ENCODE measurements at places on chromosomes 13 and 19.

GRCh38 chr13:112446347-112446861, 70.2 kb downstream of the SPACA7 start:
- no peak for DNase-seq

GRCh38 chr19:13872695-13873389, 4.1 kb upstream of the NANOS3 start:
- no peak for DNase-seq

DNA sequence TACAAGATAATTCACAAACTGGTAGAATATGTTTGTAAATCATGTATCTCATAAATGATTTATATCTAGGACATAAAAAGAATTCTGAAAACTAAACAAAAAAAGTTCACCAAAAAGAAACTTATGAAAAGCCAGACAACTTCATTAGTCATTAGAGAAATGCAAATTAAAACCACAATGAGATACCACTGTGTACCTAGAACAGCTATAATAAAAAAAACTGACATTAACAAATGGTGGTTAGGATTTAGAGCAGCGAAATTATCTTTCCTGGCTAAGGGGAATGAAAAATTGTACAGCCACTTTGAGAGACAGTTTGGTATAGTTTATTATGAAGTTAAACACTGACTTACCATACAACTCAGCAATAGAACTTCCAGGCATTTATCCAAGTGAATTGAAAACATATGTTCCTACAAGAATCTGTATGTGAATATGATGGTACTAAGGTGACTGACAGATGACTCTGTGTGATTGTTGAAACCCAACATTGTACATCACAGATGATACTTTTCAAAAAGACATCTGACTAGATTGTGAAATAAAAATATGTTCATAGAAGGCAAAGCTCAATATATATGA, 41.8 kb downstream of the UGGT2 start:
- DNase-seq, result no peak

GRCh38 chr13:113735750-113736149, 23.3 kb upstream of the TMEM255B start:
- DNase-seq, result no peak

GRCh38 chr13:109394311-109394988, 391.9 kb downstream of the IRS2 start:
- DNase-seq, result no peak

DNA sequence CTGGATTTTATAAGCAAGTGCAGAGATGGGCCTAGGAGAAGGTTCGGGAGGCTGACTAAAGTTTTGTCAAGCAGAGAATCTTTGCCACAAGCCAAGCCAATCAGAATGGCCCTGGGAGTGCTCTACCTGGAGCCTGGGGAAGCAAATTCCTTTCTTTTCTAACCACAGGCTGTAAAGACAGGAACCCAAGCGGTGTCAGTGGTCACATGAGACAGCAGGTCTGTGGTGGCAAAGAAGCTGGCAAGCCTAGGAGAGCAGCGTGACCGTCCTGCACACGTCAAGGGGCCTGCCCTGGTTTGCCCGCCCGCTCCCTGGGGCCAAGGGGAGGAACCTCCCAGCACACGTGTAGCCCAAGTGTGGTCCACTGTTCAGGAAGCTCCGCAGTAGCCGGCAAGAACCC, 90.8 kb downstream of the IPO5 start:
- DNase-seq, result no peak

DNA sequence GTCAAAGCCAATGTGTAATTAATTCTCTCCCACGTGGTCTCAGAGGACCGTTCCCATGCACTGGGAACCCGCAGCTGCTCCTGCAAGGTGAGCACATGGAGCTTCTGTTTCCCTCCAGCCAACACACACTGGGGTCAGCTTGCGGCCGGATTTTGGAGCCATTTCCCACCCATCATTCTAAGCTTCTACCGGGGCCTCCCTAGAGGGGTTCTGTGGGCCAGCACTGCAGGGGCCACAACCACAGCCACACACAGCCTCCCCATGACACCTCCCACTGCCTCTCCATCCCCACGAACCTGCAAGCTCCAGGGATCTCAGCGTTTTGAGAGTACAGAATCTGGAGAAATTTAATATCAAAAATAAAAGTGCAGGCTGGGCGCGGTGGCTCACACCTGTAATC, 120.7 kb upstream of the SOX1 start:
- no peak for DNase-seq

DNA sequence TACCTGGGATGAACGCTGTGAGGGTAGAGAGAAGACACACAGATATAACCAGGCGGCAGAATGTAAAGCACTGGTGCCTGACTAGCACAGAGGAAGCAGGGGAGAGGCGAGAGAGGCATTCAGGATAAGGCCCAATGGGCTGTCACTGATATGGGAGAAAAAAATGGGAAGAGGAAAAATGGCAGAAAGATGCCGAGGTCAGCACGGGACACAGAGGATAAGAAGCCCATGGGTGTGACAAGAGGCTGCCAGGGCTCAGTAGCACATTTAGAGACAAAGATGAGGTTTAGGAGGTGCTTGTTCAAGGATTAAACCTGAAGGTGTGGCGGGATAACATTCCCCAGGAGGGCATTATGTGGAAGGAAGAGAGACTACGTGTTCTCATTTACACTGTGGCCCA, 5.6 kb downstream of the SMG9 start:
- DNase-seq, result no peak

DNA sequence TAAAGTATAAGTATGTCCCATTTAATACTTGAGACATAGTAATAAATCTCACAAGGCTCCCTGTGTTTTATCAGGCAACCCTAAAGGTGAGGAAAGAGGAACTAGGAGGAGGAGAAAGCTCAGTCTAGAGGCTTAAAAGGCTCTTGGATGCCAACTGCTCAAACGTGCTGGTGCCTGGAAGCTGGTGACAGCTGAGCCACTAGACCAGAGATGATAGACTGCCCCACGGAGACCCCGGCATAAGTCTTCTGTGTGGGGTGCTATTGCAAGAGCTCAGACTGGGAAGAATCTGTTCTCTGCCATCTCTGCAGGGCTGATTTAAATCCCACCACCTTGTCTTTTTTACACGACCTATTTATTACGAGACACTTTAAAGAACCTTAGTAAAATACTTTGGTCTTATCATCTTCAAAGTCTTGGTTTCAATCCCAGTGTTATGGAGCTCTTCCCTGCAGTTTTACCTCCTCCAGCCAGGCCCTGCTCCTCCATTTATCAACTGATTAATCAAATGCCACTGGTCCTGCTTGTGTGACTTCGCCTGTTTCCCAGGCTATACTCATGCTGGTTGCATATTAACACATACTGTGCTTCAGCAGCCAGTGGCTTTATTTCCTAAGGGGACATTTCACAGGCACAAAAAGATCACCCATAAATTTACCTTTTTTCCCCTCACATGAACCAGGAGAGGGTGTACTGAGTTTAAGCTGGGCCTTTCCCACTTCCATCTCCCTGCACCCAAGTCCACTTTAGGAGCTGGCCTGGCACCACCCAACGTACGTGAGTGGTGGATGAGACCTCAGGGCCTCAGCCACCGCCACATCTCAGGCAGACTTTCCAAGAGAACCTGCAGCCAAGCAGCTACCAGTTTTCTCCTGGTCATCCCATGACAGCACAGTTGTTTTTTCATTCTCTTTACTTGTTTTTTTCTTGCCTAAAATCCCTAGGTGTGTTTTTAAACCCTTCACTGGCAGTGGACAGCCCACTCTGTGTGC, 7.8 kb upstream of the ATP12A start:
- no peak for DNase-seq

DNA sequence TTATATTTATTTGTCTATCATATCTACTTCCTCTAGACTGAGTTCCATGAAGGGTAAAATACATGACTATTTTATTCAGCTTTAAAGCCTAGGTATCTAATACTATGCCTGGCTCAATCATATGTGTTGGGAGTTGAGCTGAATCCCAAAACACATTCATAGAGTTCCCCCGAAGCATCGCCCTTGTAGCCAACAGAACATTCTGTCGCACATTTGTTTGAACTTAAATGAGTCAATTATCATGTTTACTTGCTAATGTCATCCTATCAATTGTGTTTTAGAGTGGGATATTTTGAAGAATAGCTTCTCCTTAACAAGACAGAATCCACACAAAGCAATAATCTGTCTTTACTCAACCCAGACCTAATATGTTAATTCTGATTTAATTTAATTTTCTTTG, 252.4 kb downstream of the HS6ST3 start:
- no peak for DNase-seq

DNA sequence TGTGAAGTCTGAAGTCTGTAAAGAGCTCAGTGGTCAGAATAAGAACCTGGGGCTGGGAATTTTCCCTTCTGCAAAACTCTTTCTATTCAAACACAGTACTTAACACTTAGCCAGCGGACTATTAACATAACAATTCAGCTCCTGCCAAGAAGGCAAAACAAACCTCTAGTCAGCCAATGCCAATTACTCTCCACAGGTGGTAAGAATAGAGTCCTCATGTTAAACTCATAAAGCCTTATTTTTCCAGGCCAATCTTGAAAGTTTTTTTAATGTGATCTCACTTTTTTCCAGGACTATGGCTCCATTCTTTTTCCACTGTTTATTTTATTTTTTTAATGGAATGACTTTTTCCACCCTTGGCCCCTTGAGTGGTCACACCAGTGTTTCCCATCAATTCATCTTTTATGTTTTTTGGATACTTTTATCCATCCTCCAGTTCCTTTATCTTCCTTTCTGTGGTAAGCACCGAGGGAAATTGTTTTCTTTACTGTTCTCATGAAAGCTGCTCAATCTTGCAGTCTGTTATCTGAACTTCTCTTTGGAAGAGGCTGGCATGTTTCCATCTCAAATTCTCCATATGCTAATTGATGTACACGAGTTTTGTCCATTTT, 217.3 kb downstream of the LHFPL6 start:
- no peak for DNase-seq

- DNase-seq, result no peak
Measured at GRCh38 chr13:23610966-23611491, 40.8 kb downstream of the TNFRSF19 start.

DNA sequence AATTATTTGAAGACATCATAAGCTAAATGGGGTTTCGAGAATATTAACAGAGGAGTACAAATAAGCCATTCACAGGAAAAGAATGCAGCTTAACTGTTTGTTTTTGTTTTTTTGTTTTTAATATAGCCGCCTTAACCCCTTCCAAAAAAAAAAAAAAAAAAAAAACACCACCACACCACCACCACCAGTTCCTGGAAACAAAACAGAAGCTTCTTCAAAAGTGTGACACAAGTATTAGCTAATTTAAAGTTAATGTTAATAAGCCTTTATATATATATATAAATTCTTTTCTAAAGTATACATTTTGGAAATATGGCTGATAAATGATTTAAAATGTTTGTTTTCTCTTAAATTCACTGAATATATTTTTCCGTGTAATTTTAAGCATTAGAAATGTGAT, 1.4 kb downstream of the RAP2A start:
- DNase-seq, result no peak

DNA sequence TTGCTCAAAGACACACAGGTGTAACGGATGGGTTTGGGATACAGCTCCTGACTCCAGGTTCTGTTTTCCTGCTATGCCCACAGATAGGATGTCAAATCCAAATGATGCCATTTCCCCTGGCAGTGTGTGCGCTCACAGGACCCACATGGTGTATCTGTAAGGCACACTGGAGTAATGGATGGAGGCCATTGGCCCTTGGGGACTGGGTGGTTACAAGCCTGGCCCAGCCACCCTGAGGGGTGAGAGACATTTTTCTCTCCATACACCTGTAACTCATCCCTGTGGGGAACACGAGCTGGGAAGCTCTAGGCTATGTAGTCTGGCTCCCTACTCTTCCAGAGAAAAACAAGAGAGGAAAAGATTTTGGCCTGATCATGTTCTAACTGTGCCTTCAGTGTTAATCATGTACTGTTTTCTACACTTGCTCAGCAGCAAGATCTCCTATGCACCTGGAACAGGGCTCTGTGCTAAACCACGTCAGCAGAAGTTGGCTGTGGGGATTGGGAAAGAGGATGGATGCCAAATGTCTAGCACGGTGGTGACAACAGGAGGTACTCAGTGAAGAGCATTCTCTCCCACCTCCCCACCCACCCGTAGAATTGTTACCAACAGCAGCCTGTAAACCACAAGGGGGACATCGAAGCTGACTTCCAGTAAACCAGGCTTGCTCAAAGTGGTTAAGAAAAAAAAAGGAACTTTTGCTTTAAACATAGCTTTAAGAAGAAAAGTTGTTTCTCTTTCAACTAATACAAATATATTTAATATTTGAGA, 237.0 kb downstream of the LACC1 start:
- no peak for DNase-seq

DNA sequence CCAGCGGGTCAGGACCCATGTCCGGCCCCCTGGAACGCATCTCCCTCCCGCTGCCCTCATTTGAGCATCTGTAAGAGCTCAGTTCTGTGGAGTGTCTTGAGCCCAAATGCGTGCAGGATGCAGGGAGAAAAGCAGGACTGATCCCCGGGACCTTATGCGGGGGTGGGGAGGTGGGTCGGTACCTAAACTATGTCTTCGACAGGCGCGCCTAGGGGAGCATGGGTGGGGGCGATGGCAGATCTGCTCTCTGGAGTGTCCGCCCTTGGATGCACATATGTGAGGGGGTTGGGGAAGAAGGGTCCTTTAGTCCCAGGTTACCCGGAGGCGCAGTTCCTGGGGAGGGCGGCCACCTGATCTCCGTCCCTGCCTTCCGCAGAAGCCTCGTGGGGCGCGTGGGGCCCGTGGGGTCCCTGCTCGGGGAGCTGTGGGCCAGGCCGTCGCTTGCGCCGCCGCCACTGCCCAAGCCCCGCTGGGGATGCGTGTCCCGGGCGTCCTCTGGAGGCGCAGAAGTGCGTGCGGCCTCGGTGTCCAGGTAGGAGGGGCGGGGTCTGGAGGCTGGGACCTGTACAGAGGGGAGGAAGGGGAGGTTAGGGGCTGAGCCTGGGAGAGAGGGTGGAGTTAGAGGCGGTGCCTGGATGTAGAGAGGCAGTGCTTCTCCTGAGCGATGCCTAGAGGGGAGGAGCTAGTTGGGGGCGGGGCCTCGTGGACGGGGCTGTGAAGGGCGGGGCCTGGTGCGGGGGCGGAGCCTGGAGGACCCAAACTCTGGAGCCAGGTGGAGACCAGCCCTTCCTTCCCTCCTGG, 2.9 kb downstream of the CILP2 start:
- no peak for DNase-seq

GRCh38 chr19:55256562-55257460, 2.0 kb downstream of the PPP6R1 start:
- DNase-seq, result no peak

DNA sequence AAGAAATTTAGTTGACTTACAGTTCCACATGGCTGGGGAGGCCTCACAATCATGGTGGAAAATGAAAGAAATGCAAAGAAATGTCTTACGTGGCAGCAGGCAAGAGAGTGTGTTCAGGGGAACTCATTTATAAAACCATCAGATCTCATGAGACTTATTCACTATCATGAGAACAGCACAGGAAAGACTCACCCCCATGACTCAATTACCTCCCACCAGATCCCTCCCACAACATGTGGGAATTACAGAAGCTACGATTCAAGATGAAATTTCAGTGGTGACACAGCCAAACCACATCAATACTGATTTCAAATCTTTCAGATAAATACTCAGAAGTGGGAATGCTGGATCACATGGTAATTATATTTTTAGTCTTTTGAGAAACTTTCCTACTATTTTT, 1357.9 kb downstream of the SLITRK5 start:
- no peak for DNase-seq

DNA sequence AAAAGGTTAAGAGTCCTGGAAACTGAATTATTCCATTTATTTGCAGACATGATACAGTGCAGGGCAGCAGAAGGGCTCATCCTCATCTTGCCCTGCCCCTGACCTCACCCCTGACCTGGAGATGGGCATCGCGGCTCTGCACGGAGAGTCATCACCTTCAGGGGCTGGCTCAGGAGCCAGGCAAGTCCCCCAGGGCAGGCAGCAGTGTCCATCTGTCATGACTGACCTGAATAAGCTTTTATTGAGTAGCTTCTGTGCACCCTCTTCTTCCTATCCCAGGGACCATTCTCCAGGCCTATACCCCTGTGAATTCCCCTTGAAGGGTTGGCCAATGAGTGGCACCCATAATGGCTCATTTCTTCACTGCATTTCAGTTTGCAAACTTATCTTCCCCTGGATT, 484.2 kb downstream of the ZNF536 start:
- DNase-seq, result no peak

All from GM12878 (cell line).